ENCODE measurements at places on chromosomes 11 and 22.

DNA sequence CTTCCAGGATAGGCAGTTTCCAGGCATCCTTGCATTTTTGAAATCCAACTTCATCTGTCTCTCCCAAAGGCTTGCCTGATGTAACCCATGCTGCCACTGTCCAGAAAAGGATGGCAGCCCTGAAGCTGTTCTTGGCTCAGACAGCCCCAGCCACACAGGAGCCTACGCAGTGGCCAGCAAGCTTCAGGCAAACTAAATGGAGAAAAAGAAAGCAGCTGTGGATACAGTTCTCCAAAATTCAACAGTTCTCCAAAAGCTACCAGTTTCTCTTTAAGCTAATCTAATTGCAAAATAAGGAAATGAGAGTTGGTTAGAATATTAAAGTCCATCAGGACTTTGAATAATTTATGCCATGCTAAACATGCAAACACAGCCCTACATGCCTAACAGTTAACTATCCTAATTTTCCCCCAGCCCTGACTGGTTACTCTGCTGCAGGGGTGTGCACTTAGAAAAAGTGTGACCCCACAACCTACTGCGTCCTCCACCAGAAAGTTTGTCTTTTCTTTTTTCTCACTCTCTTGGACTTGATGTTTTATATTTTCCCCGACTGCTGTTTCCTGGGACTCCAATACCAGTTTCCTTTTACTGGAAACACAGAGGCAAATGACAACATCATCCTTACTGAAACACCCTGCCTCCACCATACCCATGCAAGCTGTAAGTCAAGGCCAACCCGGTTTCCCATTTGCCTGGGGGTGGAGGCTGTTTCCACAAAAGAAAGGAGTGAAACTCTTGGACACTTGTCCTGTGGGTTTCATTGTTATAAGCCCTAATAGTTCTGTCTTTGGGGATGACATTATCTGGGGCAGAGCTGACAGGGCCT is 69.1 kb upstream of the OR5AN1 start:
- DNase-seq = no peak

GRCh38 chr11:32382339-32383049 is 52.8 kb downstream of the WT1 start:
- no peak for DNase-seq

GRCh38 chr22:27731621-27732020 is 69.9 kb downstream of the MN1 start:
- DNase-seq = no peak

DNA sequence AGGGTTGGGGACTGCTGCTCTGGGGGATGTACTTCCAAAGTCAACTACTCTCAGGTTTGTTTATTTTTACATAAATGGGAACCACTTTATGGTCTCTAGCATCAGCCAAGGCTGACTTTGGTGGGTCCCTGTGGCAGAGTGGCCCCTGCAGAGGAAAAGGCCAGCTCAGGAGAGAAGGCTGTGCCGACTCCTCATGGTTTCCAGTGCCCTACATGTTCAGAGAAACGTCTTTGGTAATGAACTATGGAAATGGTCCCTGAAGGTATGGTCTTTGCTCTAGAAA is 3.0 kb upstream of the ZDHHC8 start:
- DNase-seq = no peak

DNA sequence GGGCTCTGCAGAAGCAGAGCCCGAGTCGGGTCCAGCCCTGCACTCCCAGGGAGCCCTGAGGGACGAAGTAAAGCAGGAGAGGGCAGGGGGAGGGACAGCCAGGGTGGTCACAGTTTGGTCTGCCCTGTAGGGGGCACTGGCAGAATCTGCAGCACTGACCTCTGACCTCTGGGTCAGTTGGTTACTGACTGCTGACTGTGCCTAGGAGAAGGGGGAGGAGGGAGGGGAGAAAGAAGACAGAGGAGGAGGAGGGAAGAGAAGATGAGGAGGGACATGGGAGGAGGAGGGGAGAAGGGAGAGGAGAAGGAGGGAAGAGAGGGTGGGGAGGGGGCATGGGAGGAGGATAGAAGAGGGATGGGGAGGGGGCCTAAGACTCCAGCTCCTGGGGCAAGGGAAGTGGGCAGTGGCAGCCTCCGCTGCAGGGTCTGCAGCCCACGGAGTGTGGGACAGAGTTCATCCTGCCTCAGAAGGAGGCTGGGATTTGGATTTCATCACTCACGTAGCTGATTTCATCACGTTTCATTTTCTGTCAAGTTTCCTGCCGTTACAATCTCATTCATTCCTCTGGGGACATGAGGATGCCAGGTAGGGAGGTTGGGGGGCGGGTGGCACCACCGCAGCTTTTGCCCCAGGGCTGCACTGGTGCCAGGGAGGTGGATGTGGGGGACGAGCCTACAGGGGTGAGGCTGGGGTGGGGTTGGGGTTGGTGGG is 55.2 kb downstream of the FLRT1 start:
- no peak for DNase-seq

- DNase-seq = peak; percentile 29
These were observed 8.9 kb upstream of the APOBEC3G start for GRCh38 chr22:39068033-39068785.

DNA sequence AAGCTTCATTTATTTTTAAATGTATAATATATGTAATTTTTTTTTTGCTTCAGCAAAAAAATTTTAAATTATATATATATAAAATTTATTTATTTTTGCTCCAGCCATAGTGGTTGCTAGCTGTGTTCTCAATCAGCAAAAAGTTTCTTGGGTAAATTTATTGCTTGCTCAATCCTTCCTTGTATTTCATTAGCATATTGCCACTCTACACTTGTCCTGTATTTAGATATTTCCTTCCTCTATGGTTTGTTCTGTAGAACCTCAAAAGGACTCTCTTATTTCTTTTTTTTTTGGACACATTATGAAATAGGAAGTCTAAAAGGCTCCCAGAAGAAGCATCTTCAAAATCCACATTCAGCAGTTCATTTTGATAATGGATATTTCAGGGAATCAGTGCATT is 2.3 kb downstream of the PTPRJ start:
- no peak for DNase-seq

DNA sequence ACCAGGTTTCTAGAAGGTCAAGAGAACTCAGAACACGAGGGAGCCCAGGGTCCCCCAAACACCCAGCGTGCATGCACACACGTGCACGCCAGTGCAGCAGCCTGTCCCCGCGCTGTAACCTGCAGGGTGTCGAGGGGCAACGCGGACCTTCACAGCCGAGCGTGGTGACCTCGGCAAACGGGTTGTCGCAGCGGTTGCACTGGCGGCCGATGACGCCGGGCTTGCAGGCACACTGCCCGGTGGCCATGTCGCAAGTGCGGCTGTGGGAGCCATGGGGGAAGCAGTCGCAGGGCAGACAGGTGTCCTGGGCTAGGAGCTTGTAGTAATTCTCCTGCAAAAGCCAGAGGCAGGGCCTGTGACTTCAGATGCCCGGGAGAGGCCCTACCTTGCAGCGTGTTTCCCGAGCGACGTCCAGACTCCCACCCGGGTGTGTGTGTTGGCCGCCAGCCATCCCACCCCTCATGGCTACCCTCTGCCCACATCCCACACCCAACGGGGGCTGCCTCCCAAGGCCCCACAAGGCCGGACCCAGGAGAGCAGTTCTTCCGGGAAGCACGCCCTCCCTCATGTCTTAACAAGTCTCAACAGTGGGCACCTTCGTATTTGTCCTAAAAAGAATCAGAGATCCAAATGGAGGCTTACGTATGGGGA is 56.1 kb downstream of the TRMU start:
- DNase-seq = no peak

DNA sequence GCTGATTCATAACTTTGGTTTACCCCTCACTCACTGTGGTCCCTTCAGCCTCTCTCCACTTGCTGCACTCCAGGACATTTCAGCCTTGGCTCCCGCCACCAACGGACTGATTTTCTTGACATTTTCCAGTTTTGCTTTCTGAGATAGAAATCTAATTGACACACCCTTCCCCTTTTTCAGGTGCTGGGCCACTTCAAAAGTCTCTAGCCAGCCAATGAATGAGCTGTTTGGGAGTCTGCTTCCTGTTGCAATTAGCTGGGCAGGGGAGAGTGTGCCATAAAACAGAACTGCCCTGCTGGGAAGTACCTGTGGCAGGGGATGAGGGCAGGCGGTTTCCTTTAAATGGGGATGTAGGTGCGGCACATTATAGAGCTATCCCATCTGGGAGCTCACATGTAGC is 21.1 kb upstream of the PLET1 start:
- no peak for DNase-seq

DNA sequence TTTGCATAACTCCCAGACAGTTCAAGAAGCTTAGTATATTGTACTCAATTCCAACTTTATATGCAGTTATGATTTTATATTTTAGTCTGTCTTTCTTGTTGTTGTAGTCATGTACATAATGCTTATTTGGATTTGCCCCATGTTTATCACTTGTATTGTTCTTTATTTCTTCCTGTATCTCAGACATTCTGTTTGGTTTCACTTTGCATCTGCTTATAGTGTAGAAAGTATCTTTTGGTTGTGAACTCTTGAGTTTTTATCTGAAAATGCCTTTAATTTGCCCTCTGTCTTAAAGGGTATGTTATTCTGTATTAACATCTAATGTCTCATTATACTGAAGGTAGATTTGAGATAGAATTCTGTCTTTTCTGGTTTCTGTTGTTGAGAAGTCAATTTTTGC is 275.4 kb downstream of the DYNC2H1 start:
- DNase-seq = no peak

GRCh38 chr22:24380220-24380904 is 47.0 kb upstream of the ADORA2A start:
- DNase-seq = no peak

GRCh38 chr11:1125803-1126202 is 31.9 kb upstream of the MUC5AC start:
- no peak for DNase-seq

DNA sequence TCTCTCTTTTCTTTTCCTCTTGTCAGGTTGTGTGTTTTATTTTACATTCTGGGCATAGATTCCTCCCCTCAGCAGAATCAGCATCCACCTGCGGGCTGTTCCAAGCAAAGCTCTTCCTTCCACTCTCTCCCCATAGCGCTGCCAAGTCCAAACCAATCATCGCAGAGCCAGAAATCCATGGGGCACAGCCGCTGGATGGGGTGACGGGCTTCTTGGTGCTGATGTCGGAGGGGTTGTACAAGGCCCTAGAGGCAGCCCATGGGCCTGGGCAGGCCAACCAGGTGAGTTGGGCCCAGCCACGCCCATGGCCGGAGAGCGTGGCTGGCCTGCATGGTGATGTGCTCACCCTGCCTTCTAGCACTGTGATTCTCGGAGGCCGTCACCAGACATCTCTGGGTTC is 22.1 kb downstream of the TAB1 start:
- DNase-seq = no peak

DNA sequence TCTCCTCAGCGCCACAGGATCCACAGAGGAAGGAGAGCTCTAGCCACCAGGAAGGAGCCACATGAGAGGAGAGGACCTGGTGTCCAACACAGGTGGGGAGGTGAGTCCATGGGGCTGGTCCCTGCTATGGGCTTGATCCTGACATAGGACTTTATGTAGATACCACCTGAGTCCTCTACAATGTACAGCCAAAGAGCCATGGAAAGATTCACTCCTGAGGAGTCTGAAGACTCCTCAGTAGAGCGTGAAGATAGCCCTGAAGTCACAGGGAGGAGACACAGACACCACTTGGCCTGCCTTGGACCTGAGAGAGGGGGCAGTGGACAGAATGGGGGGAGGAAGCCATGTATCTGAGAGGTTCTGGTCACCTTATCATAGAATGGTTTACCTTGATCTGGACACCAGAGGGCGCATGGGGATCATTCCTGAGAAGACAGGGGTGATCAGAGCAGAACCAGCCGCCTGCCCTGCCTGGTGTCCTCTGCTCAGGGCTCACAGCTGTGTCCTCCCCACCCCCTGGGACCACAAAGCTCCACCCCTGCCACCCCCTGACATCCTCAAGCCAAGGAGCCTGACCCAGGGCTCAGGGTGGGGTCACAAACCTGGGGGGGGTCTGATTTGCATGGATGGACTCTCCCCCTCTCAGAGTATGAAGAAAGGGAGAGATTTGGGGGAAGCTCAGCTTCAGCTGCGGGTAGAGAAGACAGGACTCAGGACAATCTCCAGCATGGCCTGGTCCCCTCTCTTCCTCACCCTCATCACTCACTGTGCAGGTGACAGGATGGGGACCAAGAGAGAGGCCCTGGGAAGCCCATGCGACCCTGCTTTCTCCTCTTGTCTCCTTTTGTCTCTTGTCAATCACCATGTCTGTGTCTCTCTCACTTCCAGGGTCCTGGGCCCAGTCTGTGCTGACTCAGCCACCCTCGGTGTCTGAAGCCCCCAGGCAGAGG is 77.0 kb downstream of the ZNF280B start:
- DNase-seq = peak; percentile 85

DNA sequence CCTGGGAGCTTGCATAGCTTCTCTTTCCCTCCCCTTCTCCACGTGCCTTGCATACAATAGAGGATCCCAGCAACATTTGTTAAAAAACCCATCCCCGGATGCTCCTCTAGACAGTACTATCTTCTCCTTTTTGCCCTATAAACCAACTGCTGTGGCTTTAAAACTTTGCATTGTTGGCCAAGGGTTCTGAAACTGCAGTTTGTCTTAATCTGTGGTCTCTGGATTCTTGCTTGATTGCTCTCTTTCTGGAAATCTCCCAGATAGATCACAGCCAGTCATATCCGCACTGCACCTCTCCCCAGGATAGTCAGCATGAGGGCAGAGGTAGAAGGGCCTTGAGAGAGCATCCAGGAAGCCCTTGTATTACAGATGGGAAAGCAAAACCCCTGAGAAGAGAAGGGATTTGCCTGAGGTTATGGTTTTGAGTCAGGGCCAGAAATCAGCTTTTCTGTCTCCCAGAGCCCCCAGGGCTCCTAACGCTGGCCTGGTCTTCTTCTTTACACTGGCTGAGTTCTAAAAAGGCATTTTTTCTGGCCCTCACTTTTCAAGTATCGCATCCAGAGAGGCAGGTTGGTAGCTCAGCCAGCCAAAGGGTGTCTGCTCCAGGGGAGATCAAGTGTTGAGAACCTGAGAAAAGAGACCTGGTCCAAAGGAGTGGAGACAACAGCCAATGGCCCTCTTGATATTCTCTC is 70.6 kb downstream of the ADM start:
- no peak for DNase-seq

- DNase-seq = no peak
These were observed 73.7 kb upstream of the ALKBH3 start for GRCh38 chr11:43806976-43807375.

DNA sequence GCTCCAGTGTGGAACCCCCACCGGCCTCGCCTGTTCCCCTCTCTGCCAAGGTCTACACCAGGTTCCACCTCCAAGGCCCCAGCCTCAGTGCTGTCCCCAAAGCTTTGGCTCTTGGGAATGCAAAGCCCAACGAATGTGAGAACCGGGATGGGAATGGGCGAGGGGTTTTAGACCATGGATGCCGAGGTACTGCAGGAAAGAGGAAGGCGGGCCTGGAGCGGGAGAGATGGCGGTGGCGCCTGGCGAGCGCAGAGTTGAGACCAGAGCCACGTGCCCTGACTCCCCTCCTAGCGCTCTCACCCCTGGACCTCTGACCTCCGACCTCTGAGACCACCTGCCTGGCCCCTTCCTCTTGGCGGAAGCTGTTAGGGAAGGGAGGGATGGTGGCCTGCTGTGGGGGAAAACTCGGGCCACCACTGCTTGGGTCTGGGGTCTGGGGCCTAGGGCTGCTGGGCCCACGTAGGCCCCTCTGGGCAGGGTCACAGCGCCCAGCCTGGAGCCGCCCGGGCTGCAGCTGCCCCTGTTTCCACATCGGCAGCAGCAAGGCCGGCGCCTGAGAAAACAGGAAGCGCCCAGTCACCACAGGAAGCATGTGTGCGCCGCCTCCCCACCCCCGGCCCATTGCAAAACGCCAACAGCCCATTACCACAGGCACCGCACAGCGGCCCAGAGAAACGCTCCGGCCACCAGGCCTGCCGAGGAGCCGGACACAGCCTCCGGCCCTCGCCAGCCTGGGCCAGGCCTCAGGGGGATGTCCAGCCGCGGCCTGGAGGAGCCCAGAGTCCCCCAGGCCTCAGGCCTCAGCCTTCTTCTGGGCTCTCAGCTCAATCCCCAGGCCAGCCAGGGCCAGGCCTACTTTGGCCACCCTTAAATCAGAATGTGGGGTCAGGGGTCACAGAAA is 13.8 kb upstream of the SLC39A13 start:
- DNase-seq = peak; percentile 80

Measured in NAMALWA (cell line).